ENCODE measurements at places on chromosomes 5 and 9. TPM values are rescaled to one million over a fixed set of nuclear protein-coding genes. Genes with fewer than 3 reads are reported as not detected.
A peak's percentile ranks its signal among the peaks of the same experiment; 100 is the strongest.

- DNase-seq, result peak; percentile 87
Observed at GRCh38 chr5:139294374-139295165, 1.0 kb downstream of the MATR3 start.

GRCh38 chr5:133736512-133736911 lies 124.2 kb upstream of the FSTL4 start:
- DNase-seq, result no peak

DNA sequence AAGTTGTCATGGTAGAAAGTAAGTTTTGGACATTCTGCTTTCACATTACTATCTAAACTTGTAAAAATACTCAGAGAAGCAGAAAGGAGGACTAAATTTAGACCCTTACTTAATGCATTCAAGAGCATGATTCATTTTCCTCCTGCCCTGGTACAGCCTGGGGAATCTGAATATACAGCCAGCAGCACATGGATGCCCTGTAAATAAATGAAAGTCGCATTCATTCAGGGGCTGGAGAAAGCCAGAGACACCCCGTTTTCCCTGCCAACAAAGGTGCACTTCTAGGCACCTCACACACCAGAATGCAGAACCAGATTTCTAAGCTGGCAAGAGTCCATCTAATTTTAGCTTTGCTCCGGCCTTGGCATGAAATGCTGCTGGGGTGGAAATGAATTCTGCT lies 172.7 kb upstream of the KLF9 start:
- peak; percentile 60 for DNase-seq

- peak; percentile 13 for DNase-seq
Observed at GRCh38 chr5:93585767-93586385, 2.9 kb downstream of the NR2F1 start.

GRCh38 chr5:135737701-135738563 lies 96.5 kb upstream of the SLC25A48 start:
- no peak for DNase-seq

DNA sequence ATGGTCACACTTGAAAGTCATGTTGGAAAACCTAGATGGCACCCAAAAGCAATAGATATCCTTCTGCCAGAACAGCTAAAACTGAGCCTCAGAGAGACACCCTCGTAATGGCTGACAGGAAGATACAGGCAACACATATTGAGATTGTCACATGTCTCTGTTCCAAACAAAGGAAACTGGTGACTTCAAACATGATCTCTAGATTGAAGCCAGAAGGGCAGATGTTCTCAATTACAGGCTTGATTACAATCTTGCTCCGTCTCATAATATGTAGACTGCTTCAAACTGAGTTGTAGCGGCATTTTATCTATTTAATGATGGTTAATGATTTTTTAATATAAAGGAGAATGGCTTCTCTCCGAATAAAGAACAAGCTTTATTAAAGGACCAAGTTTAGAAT lies 774.3 kb downstream of the KCTD16 start:
- DNase-seq, result no peak

DNA sequence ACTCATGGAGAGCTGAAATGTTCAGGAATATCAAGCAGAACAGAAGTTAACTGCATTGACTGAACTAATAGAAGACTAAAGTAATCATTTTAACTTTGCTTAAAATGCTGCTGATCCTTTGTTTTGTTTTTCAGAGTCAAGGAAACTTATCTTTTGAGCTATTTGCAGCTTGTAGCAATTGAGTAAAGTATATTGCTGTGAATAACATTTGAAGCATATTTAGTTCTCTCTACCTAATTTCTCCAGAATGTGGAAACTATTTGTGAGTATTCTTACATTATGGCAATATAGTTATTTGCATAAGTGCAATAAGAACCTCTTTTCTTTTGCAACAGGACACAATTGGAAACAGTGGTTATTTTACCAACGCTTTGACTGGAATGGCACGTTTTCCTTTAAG lies 5.3 kb upstream of the SOX30 start:
- DNase-seq, result no peak

DNA sequence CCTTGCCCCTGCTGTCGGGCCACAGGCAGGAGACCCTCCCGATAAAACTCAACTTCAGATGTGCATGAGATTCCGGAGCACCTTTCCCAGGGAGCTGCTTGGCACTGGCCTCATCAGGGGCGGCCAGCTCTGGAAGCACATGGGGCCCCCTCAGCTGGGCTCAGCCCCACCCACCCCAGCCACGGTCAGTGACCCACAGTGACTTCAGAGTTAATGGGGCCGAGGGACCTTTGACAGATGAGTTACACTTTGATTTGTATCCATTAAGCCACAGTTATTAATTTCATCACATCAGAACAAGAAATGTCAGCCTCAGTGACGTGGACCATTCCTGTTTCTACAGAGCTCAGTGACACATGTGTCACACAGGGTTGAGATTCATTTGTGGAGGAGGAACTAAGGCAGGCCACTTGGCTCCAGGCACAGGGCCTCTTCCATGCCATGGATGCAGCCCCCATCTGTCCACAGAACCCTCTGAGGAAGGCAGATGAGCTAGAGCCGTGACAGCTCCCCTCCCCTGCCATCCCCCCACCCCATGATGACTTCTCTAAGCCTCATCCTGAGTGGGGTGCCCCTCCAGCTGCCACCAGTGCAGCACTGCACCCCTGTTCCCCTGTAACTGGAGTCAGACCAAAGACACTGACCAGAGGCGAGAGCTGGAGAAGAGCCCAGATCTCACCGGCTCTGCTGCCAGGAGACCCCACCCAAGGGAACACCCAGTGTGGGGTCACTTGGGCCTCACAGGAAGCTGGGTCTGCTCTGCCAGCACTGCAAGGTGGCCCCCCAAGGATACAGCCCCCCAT lies 69.4 kb upstream of the ADAMTS2 start:
- DNase-seq, result no peak

- no peak for DNase-seq
Observed at GRCh38 chr9:6224393-6225154, 9.0 kb downstream of the IL33 start.

GRCh38 chr5:115160975-115161475 lies 8.7 kb downstream of the TRIM36 start:
- no peak for DNase-seq

- DNase-seq, result no peak
Observed at GRCh38 chr5:72112389-72112788, 5.1 kb downstream of the MAP1B start.

GRCh38 chr5:154520861-154521453 lies 42.9 kb upstream of the HAND1 start:
- DNase-seq, result no peak

DNA sequence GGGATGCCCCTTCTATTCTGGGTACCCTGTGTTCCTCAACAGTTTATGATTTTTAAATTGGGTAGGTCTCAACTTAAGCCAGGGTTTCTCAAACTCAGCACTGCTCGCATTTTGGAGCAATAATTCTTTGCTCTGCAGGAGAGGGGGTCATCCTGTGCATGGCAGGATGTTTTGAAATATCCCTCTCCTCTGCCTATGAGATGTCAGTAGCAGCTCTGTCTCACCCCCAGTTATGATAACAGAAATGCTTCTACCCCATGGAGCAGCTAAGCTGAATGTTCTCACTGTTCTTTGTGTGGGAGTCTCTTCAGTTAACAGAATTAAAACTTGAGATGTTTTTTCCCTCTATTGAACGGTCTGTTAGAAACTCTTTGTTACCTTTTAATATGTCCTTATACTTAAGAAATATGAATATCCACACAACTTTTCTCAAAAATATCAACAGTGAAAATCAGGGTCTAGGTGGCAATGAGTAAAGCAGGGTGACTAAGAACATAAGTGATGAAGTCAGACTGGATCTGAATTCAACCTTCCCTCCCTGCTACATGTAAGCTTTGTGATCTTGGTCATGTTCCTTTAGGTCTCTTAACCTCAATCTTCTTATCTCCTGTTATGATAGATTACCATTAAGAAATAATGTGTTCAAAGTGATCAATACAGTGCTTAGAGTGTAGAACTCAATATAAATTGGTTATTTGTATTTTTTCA lies 89.0 kb downstream of the CAMK4 start:
- DNase-seq, result no peak

- DNase-seq, result no peak
Observed at GRCh38 chr5:61626639-61627282, 294.7 kb downstream of the ZSWIM6 start.

DNA sequence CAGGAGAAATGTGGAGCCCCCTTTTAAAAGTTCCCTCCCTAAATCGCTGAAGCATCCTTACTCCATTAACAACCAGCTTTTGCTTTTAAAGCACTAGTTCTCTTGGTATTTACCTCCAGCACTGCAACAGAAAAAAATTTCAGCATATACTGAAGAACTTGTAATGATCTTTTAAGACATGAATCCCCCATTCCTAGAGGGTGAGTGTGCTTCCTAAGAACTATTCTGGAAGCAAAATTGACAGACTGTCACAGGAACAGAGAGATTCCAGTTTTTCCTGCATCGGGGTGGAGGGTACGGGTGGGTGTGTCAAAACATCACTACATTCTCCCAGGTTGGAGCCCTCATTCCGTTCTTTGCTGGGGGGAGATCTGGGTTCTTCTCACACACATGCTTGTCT lies 151.9 kb downstream of the EBF1 start:
- DNase-seq, result peak; percentile 20

DNA sequence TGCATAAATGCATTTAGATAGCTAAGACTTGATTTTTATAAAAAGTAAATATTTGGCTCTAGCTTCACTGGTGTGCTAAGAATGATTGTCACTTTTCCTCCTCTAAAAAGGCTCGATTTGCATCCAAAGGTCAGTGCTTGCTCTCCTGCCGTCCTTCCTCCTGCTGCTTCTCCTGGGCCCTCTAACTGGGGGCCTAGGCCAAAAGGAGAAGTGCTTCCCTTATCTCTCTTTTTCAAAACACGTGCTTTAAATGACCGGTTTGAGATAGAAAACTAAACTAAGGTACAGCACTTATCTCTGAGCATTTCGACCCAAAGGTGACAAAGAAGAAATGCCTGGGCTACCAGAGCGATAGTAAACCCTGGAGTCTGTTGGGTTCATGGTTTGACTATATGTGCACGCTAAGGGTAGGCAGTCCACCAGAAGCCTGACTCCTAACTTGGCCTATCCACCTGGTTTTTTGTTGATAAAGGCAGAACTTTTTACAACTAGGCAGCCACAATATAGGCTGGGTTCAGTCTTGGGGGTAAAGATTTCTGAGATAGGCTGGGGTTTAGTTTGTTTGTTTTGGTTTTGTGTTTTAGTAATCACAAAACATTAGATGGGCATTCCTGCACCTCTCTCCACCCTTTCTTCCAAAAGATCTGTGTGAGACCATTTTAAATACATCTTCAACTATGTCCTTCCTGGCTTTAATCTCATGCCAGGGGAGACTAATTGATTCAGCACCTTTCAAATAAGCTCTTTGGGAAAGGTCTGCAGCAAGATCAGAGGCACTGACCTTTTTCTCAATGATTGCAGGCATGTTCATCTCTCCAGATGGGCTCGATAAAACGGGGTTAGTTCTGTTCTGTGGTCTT lies 3.8 kb downstream of the NR2F1-AS1 start:
- DNase-seq, result no peak

- no peak for DNase-seq
Observed at GRCh38 chr9:72154468-72155285, 5.4 kb downstream of the GDA start.

GRCh38 chr9:96376891-96377874 lies 6.3 kb downstream of the SLC35D2 start:
- DNase-seq, result peak; percentile 27

GRCh38 chr5:133235696-133236426 lies 184.0 kb downstream of the HSPA4 start:
- DNase-seq, result no peak

DNA sequence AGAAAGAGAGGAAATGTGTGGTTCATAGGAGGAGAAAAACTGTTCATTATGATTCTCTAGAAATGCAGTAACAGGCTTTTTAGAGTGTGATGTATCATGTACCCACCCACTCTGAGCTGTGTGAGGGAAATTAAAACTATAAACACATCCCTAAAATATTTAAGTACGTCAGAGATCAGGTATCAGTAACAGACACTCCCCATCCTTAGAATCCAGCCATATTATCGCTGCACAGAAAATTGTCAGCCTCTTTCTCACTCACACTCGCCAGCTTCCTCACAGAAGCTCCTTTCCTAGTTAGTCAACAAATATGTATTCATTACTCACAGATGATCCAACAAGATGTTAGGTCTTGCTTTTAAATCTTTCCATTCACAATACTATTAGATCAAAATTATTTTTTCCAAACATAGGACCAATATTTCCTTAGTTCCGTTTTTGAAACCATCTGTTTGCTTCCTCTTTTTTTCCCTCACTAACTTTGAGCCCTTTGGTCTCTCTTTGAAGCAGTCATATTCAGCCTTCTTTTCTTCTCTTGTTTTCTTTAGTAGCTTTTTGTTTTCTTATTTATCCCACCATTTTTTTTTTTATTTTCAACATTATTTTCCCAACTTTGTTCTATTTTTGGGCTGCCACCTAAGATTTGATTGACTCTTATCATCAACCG lies 13.6 kb upstream of the MAST4 start:
- no peak for DNase-seq

GRCh38 chr5:141825791-141826560 lies 52.2 kb downstream of the PCDH1 start:
- DNase-seq, result no peak

GRCh38 chr9:38707885-38708637 lies 11.9 kb downstream of the FAM240B start:
- DNase-seq, result peak; percentile 59

DNA sequence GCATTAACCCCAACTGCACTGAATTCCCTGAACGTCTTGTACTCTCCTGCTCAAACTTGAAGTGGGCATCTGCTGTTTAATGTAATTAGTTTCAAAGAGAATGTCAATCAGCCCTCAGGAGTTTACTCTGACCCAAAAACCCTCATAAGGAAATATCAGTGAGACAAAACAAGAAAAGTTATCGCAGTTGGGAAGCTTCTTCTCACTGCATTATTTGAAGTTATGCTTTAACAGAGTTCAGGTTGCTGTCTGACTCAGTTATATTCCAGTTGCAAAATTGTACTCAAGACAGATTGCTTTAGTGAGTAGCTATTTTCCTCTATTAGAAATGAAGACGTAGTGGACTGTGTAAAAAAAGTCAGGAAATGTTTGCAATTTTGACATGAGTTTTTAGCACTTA lies 52.1 kb downstream of the PPIC start:
- no peak for DNase-seq

GRCh38 chr5:135120951-135121350 lies 86.9 kb upstream of the PITX1 start:
- DNase-seq, result no peak

DNA sequence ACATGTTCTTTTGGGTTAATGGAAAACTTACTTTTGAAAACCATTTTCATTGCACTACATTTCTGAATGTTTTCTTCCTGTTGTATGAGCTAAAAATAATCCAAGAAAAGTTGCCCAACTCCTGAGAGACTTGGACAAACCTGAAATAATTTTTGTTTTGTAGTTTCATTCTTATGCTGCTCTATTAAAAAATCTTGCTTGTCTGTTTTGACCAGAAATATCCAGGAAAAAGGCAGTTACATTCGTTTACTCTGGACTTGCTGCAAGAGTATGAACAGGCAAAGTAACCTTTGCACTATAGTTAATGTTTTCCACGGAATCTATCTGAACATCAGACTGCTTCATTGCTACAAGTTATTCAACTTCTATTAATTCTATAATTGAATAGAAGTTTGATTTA lies 200.1 kb upstream of the DAB2 start:
- DNase-seq, result no peak

GRCh38 chr5:17096952-17097695 lies 120.3 kb upstream of the BASP1 start:
- no peak for DNase-seq

The FOXI1 gene
- not detected for total RNA-seq

The TRPM3 gene
- total RNA-seq, result 3.4 TPM

The PPP3R2 gene
- total RNA-seq, result not detected

The CCDC69 gene
- total RNA-seq, result 0.13 TPM

The OR13F1 gene
- not detected for total RNA-seq

The FBXL7 gene
- 6.2 TPM for total RNA-seq

The GABRA1 gene
- not detected for total RNA-seq

The PRSS3 gene
- total RNA-seq, result not detected

The FCN2 gene
- not detected for total RNA-seq

The AK6 gene
- 43.7 TPM for total RNA-seq

The HMMR gene
- 127 TPM for total RNA-seq

Measured in LHCN-M2 (cell line).